ENCODE measurements at places on chromosomes 1 and 21. TPM values are rescaled to one million over a fixed set of nuclear protein-coding genes. Genes with fewer than 3 reads are reported as not detected.

Gene ZSCAN20
- total RNA-seq, result 1.9 TPM

Gene TAS1R1
- total RNA-seq, result not detected

Gene CENPL
- total RNA-seq, result 12.7 TPM

Gene PLEKHO1
- 9.5 TPM for total RNA-seq

Gene SPRR2A
- not detected for total RNA-seq

Gene COL11A1
- 2.0 TPM for total RNA-seq

Gene LINGO4
- total RNA-seq, result not detected

Gene ABCD3
- total RNA-seq, result 23.8 TPM

Gene EXTL1
- 0.04 TPM for total RNA-seq

Gene LRRC52
- total RNA-seq, result not detected

Gene HUNK
- total RNA-seq, result 1.4 TPM

Gene NBPF11
- 4.7 TPM for total RNA-seq

Gene GPR153
- total RNA-seq, result 1.4 TPM

Gene ASPM
- 23.9 TPM for total RNA-seq

Gene NUP210L
- not detected for total RNA-seq

Gene FASLG
- total RNA-seq, result not detected

Gene CYP2J2
- 0.07 TPM for total RNA-seq

Gene OR2T29
- total RNA-seq, result not detected

Gene HSD3B2
- total RNA-seq, result not detected

Gene MYBPH
- total RNA-seq, result not detected

Gene PPP1R12B
- 1.2 TPM for total RNA-seq

Gene PAPPA2
- 0.01 TPM for total RNA-seq

Gene RIIAD1
- total RNA-seq, result not detected
